Activated naive CD8-positive, alpha-beta T cell treated with anti-CD3 and anti-CD28 coated beads, Interleukin-2, amount 50 U/mL, for 16 hours (primary cell): ENCODE measurements at places on chromosomes 7 and 10.

- no peak for DNase-seq
Observed at GRCh38 chr7:20539201-20539600, 76.3 kb upstream of the ABCB5 start.

GRCh38 chr7:70681469-70682350, 450.2 kb upstream of the GALNT17 start:
- no peak for DNase-seq

DNA sequence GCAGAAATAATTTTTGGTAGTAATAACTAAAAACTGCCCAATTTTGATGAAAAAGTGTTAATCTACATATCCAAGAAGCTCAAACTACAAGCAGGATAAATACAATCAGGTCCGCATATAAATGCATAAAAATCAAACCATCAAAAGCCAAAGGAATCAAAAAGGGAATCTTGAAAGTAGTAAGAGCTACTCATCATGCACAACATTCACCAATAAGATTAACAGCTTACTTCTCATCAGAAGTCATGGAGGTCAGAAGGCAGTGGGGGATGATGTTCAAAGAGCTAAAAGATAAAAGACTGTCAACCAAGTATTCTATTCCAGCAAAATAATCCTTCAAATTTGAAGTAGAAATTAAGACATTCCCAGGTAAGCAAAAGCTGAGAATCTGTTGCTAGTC, 76.4 kb downstream of the CRPPA start:
- DNase-seq: no peak

GRCh38 chr10:581776-582330, 107.6 kb downstream of the DIP2C start:
- no peak for DNase-seq

- DNase-seq: no peak
Observed at GRCh38 chr10:32893434-32893833, 64.6 kb downstream of the ITGB1 start.

GRCh38 chr10:77459905-77460304, 177.7 kb downstream of the KCNMA1 start:
- no peak for DNase-seq

DNA sequence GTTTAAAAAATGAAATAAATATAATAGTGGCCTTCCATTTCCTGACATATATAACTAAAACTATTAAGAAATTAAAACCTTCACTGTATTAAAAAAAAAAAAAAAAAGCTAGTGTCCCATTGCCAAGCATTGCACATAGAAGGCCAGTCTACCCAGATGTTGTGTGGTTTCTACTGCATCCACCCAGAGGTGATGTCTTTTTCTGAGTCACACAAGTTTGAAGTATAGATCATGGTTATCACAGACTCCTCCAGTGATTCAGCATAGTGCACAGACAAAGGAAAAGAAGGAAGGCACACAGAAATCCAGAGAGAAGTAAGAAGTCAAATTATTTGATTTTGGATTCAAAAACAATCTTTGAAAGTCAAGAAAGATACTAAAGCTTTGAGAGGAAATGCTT, 429.0 kb downstream of the ETV1 start:
- DNase-seq: no peak

- DNase-seq: no peak
Observed at GRCh38 chr7:28126410-28127041, 54.1 kb downstream of the JAZF1 start.

GRCh38 chr7:30941582-30942323, 22.0 kb upstream of the GHRHR start:
- DNase-seq: no peak

- no peak for DNase-seq
Observed at GRCh38 chr10:114118514-114118913, 55.5 kb downstream of the CCDC186 start.

DNA sequence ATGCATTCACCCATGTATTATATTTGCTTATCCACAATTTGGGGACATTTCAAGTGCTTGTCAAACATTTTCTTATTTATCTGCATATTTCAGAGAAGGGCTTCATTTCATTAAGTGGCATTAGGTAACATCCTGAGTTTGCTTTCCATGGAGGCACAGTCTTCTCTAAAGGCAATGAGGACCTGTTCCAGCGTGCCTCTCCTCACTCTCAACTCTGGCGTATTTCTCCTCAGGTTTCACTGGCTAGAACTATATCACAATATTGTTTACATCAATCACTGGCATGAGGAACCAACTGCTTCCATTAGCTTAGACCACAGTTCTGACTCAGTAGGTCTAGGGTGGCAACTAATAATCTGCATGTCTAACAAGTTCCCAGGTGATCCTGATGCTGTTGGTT, 177.2 kb downstream of the TAX1BP1 start:
- DNase-seq: no peak

DNA sequence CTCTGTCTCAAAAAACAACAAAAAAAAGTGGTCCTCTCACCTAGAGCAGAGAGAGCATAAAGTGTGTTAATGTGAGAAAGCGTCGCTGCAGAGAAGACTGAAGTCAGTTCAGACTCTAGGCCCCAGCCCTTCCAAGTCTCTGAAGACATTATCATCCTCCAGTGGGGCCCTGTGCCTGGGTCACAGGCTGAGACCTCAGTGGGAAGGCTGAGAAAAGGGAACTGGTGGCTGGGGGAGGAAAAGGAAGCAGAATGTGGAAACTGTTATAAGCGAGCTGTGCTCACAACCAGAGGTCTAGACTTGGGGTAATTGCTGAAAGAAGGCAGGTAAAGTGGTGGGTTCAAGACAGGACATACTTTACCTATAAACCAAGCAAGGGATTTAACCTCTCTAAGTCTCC, 4.9 kb upstream of the RRP12 start:
- no peak for DNase-seq

DNA sequence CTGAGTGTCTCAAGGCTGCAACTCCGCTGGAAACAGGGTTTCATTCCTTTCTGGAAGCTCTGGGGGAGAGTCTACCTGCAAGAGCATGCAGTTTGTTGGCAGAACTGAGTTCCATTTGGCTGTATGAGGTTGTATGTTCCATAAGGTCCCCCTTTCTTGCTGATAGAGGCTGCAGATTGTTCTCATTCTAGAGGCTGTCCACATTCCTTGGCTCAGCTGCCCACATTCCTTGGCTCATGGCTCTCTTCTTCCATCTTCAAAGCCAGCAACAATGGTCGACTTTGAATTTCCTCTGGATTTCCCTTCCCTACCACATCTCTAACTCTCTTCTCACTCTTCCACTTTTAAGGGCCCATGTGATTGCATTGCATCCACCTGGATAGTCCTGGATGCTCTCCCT, 147.3 kb upstream of the CDCA7L start:
- DNase-seq: no peak

GRCh38 chr10:9198611-9199010, 1144.1 kb downstream of the GATA3 start:
- no peak for DNase-seq
